Astrocyte (in vitro differentiated cells and primary cell): ENCODE measurements at places on chromosomes 6 and 20. TPM values are rescaled to one million over a fixed set of nuclear protein-coding genes. Genes with fewer than 3 reads are reported as not detected.

GRCh38 chr6:167400482-167401138 lies 75.7 kb downstream of the TTLL2 start:
- no peak for DNase-seq
- H3K4me3 ChIP-seq: no peak overlapping the region
- H3K4me1 ChIP-seq: no peaks in the 10 kb centered on the region
- H3K27me3 ChIP-seq: no peaks in the 10 kb centered on the region
- H3K27ac ChIP-seq: no peak overlapping the region
- no peaks in the 10 kb centered on the region for H3K36me3 ChIP-seq

The DEFB132 gene
- total RNA-seq: not detected in 2 replicates

DNA sequence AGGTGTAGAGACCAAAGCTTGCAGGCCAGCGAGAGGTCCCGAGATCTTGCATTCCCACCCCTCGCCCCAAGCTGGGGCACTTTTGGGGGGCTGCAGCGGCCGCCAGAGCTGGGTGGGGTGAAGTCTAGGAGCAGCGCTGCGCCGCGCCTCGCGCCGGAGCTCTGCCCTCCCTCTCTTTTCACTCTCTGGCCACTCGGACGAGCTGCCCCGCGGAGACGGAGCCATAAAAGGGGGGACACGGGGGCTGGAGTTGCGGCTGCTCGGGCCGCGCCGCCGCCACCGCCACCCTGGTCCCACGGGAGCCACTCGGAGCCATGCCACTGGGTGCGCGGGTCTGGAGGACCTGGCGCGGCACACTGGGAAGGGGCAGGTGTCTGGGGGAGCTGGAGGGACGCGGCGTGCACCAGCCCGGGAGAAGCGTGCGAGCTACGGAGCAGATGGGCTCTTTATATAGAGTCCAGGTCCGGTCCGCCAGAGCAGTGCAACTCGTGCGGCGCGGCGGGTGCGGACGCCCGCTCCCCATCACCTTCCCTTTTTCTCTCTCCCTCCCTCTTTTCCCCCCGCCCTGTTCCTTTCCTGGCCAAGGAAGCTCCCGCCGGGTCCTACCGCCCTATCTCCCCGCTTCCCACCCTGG lies 687 bp upstream of the HTR1B start:
- H3K36me3 ChIP-seq: no peaks in the 10 kb centered on the region
- no peak overlapping the region for H3K27ac ChIP-seq
- no peak for DNase-seq
- no peaks in the 10 kb centered on the region for H3K27me3 ChIP-seq
- peak overlapping the region; percentile 84 for H3K4me3 ChIP-seq

The C2 gene
- total RNA-seq: 0.20 and 0.43 TPM in 2 replicates

DNA sequence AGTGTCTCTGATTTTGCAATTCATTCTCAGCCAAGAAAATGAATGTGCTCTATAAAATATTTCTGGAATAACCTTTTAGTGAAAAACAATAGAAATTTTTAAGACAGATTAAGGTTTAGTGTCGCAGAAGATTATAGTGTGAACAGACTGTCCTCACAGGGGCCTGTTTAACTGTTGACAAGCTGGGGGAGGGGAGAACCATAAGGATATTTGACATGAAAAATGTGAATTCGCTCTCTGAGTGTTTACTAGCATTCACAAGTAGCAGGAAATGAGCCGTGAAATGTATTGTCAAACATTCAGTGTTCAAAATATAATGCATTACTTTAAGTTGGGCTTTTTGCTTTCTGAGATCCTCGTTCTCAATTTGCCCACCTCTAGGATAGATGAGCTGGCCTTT lies 134.8 kb upstream of the TSHZ2 start:
- H3K4me3 ChIP-seq: no peak overlapping the region
- H3K36me3 ChIP-seq: no peaks in the 10 kb centered on the region
- H3K27me3 ChIP-seq: no peaks in the 10 kb centered on the region
- H3K4me1 ChIP-seq: no peaks in the 10 kb centered on the region

- no peak overlapping the region for H3K27ac ChIP-seq
- no peaks in the 10 kb centered on the region for H3K36me3 ChIP-seq
- H3K4me1 ChIP-seq: no peaks in the 10 kb centered on the region
- H3K27me3 ChIP-seq: peaks cover 13% of the 10 kb centered on the region
These were observed 105.9 kb upstream of the MLN start for GRCh38 chr6:33909737-33910136.

- peak; percentile 84 for DNase-seq
- no peak overlapping the region for H3K4me3 ChIP-seq
- H3K27me3 ChIP-seq: no peaks in the 10 kb centered on the region
- H3K36me3 ChIP-seq: no peaks in the 10 kb centered on the region
- H3K27ac ChIP-seq: peak overlapping the region; percentile 40
These were observed 10.6 kb downstream of the NOL4L start for GRCh38 chr20:32574296-32575226.

- no peaks in the 10 kb centered on the region for H3K27me3 ChIP-seq
- no peak for DNase-seq
- no peaks in the 10 kb centered on the region for H3K36me3 ChIP-seq
- H3K27ac ChIP-seq: no peak overlapping the region
- H3K4me3 ChIP-seq: no peak overlapping the region
- peaks cover 4% of the 10 kb centered on the region for H3K4me1 ChIP-seq
These were observed 138.3 kb downstream of the ANKRD60 start for GRCh38 chr20:58090161-58090560.

The HLA-F gene
- 6.0 and 7.4 TPM in 2 replicates for total RNA-seq

DNA sequence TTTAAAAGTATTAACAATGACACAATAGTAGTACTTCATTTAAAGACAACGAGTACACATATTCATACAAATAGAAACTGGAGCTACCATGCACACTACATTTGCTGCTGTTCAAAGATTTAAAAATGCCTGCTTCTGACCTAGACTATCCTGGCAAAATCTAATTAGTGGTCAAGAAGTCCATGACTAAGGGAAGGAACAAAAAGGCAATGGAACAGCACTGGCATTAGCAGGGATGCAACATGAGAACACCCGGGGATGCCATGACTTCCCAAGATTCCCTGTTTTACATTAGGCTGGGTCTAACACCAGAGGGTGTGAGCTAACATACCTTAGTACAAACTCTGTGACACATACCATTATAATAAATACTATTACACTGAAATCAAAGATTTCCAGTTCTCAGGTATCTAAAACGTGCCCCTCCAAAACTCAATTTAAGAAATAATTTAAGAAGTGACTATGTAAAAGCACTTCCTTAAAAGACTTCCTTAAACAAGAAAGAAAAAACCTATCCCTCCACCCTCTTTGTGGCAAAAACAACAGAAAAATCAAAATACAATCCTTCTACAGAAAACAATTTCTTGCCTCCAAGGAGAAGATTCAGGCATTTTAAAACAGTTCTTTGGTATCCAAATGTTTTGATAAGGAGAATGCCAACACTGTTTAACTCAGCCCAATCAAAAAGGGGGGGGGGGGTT lies 25.5 kb downstream of the CHD6 start:
- H3K27ac ChIP-seq: no peak overlapping the region
- no peak overlapping the region for H3K4me3 ChIP-seq
- H3K27me3 ChIP-seq: no peaks in the 10 kb centered on the region
- no peak for DNase-seq
- peaks cover 7% of the 10 kb centered on the region for H3K4me1 ChIP-seq

GRCh38 chr6:34229877-34230276 lies 6.8 kb upstream of the HMGA1 start:
- H3K36me3 ChIP-seq: no peaks in the 10 kb centered on the region
- no peak overlapping the region for H3K4me3 ChIP-seq
- H3K4me1 ChIP-seq: peaks cover 12% of the 10 kb centered on the region
- H3K27me3 ChIP-seq: no peaks in the 10 kb centered on the region
- no peak overlapping the region for H3K27ac ChIP-seq

The VSX1 gene
- total RNA-seq: not detected in 2 replicates

- peaks cover 5% of the 10 kb centered on the region for H3K4me1 ChIP-seq
- no peak overlapping the region for H3K4me3 ChIP-seq
- H3K27ac ChIP-seq: no peak overlapping the region
These were observed 2.9 kb downstream of the UBR2 start for GRCh38 chr6:42566614-42567208.
